ENCODE measurements at places on chromosomes 16 and 17.

GRCh38 chr16:53915452-53916160 is 211.7 kb downstream of the FTO start:
- no peak for DNase-seq

DNA sequence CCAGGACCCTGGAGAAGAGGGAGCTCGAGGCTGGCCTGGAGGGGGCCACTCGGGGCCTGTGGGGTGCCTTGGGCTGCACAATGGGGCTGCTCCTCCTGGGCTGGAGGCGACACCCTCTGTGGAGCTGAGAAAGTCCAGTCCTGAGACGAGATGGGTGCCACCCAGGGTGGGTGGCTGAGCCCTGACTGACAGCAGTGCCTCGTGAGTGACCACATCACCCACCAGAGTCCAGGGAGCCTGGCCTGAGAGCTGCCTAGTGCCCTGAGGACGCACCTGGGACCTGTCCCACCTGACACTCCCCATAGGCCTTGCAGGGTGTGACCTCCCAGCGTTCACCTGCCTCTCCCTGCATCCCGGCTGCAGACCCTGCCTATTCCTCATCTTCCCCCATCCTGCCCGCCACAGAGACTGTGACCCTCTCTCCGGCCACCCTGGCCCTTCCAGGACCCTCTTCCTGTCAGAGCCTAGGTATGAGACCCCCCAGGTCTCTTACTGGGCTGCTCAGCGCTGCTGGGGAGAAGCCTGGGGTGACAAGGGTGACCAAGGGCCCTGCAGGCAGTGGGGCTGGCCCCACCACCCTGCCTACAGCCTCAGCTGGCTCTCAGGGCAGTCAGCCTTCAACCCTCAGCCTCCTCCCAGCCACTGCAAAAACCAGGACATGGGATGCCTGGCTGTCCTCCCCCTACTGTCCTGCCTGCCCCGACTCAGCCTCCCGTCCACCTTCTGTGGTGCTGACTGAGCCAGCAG is 41.2 kb downstream of the TNFRSF13B start:
- no peak for DNase-seq

- DNase-seq: no peak
These were observed 336.8 kb upstream of the MON1B start for GRCh38 chr16:76854234-76854633.

DNA sequence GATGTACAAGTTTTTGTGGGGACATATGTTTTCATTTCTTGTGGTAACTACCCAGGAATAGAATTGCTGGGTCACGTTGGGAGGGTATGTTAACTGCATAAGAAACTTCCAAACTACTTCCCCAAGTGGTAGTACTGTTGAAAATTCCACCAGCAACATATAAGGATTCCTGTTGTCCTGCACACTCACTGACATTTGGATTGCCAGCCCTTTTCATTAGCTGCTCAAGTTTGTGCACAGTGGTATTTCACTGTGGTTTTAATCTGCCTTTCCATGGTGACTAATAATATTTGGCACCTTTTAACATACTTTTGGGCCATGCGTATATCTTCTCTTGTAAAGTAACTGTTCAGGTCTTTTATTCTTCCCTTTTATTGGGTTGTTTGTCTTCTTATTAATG is 103.3 kb downstream of the GNAO1 start:
- no peak for DNase-seq

All from D721Med (cell line).